ENCODE measurements at places on chromosomes 7 and 10.

DNA sequence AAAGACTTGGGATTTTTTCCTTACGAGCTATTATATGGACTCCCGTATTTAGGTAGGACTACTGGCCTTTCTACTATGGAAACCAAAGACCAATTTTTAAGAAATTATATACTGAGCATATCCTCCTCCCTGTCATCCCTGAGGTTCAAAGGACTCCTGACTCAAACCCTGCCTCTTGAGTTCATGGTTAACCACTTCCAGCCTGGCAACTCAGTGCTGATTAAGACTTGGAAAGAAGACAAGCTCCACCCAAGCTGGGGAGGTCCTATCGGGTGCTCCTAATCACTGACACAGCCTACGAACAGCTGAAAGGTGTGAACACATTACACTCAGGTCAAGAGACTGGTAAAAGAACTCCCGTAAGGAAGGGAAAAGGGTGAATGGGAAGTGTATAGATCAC is 66.8 kb downstream of the LYZL2 start:
- no peak for DNase-seq

- no peak for DNase-seq
These were observed 816.7 kb upstream of the PHF14 start for GRCh38 chr7:10156972-10157371.

GRCh38 chr7:13832346-13832745 is 157.1 kb downstream of the ETV1 start:
- peak; percentile 81 for DNase-seq

DNA sequence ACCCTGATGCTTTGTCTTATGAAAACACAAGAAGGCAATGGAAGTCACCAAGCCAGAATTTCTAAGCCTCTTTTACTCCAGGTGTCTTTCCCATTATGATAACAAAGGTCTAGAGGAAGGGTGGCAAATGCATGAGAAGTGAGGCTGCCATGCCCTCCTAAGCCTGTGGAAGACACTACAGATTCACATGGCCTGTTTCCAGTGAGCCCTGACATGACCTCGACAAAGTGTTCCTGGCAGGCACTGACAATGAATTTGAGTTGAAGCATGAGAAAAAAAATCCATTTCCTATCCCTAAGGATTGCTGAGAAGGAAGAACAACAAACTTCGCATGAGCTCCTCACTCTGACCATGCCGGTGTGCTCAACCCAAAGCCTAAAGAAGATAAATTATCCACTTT is 268.0 kb downstream of the HTR7 start:
- DNase-seq = peak; percentile 42

GRCh38 chr10:7159517-7159916 is 251.3 kb downstream of the SFMBT2 start:
- no peak for DNase-seq

- no peak for DNase-seq
These were observed 11.9 kb downstream of the TWIST1 start for GRCh38 chr7:19105546-19105945.

DNA sequence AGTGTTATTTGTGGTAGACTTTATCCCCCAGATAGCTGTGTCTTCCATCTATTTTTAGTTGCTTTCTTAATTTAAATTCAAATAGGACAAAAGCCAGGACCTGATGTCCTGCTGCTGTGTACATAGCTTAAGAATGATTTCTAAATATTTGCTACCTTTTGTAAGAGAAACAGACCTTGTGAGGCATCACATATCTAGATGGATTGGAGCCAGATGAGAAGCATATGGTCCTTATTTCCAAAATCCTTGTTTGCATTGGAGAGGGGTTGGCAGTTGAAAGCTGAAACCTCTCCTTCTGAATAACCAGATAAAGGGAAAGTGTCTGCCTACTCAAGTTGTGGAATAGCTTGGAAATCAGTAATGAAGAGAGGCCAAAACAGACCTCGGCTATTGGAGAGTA is 50.7 kb upstream of the AMPH start:
- DNase-seq = no peak

DNA sequence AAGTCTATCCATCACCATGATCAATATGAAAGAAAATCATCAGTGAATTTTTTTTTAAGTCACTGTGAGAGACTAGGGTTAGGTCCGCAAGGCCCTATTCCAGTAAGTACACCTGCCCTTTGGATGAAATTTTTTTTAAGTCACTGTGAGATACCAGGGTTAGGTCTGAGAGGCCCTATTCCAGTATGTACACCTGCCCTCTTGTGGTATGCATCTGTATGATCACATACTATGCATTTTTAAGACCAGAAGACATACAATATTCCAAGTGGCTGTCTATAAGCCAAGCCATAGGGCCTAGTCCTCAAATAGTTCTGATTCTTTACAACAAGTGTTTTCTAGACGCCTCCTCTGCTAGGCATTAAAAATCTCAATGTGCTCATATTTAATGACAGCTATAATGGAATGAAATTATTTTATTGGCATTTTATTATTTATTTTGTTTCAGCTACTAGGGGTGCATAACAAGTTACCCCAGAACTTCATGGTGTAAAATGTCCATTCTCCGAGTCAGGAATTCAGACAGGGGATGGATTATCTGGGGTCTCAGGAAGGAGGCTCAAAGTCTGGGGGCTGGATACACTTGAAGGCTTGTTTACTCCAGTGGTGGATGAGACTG is 53.1 kb downstream of the TEX36 start:
- peak; percentile 31 for DNase-seq

DNA sequence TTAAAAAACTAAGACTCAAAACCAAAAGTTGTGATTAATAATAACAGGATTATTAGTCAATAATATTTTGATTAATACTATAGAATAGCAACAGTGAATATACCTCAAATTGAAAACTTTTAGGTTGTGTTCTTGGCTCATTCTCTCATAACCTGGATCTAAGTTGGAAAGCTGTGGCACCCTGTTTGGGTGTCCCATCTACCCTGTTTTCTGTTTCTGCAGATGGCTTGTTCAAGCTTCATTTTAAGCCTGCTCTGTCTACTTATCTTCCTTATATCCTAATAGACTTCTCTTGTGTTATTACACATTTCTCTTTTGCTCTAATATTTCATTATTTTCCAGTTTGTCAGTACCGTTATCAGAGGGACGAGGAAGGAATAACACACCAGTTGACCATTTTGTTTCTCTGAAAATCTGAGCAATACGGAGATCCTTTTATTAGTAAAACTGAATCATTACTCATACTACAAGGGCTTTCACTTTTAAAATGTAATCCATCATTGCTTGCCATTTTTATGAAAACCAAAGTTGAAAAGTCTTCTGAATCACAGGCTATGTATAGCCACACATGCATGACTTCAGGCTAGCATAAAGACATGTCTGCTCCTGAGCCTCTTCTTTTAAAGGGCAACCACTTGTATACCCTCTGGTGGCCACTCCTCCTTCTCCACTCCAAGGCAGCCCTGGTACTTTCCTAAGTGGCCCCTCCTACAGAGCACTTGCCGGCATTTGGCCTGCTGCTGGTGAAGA is 22.3 kb downstream of the COX15 start:
- DNase-seq = peak; percentile 43

DNA sequence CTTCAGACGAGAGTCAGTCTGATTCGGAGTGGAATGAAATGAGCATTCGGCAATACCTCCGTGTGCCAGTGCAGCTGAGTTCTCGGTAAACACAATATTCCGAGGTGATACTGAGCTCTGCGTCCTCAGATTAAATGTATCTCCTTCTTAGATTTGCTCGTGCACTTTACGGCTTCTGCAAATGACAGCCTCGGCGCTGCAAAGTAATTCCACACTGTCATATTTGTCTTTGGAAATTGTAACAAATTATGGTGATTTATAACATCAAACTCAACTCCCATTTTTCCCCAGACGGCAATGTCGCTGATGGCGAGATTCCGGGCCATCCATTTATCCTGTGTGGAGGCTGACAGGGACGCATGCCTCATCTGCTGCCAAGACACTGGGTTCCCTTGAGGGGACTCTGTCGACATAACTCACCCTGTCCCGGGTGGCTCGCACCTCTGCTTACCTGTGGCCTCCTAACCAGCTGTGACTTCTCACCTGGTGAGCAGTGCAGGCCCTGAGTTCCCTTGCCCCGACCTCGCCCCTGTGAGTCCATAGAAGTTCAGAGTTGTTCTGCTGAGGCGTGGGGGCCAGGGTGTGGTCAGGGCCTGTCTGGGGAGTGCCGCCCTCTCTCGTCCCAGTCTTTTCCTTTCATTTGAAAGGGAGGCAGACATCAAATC is 201.9 kb downstream of the ADARB2 start:
- no peak for DNase-seq

DNA sequence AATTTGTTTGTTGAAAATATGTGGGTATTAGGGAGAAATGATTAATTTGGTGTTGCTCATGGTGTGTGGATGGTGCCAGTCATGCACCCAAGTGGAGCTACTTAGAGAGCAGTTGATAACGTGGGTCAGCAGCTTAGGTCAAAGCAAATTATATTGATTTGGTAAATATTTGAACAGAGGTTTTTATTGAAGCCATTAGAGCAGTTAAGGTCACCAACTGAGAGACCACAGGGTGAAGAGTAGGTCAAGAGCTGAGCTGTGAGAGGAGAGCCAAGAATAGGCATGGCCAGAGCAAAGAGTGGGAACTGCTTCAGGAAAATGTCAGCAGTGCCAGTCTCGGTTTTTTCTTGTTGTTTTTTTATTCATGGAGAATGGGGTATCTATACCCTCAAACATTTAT is 97.9 kb downstream of the TMEM168 start:
- DNase-seq = no peak

- no peak for DNase-seq
These were observed 537.9 kb downstream of the PLXDC2 start for GRCh38 chr10:20354166-20354565.

- no peak for DNase-seq
These were observed 898.2 kb downstream of the CCSER2 start for GRCh38 chr10:85226596-85226995.

DNA sequence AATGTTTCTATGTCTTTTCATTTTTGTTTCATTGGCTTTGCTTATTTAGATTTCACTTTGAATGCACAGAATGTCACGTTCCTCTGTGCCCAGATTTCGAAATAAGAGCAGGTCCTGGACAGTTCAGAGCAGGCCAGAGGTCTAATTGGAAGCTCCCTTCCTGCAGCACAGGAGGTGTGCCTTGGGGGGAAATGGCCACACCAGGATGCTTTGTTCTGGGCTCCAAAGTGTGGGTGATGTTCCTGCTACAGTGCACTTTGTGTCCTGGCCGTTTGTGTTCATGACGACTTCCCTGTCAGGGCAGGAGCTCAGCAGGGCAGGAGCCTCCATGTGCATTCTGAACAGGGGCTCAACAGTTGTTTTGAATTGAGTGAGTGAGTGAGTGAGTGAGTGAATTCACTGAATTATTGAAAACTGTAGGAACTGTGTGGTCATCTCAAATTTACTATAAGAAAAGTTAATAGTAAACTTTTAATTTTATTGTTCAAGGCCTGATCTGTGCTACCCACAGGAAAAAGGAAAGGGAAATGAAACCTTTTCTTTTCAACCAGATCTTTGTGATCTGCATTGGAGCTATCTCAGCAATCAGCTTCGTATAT is 109.5 kb upstream of the GJD4 start:
- DNase-seq = no peak

- DNase-seq = no peak
These were observed 12.5 kb downstream of the PURB start for GRCh38 chr7:44872787-44873186.

GRCh38 chr7:40403703-40404476 is 269.1 kb downstream of the SUGCT start:
- DNase-seq = no peak

- peak; percentile 24 for DNase-seq
These were observed 1.2 kb upstream of the PLXNA4 start for GRCh38 chr7:132577206-132578049.

- no peak for DNase-seq
These were observed 874 bp upstream of the RBP3 start for GRCh38 chr10:47347303-47347675.

DNA sequence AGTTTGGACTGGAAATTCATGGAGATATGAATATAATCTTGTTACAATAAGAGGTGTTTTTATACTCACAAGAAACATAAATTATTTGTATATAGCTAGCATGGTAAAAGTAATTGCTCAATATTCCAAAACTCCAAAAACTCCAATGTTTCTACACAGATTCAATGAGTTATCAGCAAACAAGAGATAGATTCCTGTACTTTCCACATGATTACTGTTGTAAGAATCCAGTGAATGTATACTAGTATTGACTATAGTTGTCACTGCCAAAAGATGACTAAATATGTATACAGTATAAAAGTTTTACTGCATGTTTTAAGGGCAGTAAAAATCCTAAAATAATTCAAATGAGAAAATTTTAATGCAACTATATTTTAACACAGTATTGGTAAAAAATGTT is 10.7 kb downstream of the ATOH7 start:
- DNase-seq = no peak

GRCh38 chr10:113129117-113129516 is 179.1 kb downstream of the TCF7L2 start:
- DNase-seq = no peak

DNA sequence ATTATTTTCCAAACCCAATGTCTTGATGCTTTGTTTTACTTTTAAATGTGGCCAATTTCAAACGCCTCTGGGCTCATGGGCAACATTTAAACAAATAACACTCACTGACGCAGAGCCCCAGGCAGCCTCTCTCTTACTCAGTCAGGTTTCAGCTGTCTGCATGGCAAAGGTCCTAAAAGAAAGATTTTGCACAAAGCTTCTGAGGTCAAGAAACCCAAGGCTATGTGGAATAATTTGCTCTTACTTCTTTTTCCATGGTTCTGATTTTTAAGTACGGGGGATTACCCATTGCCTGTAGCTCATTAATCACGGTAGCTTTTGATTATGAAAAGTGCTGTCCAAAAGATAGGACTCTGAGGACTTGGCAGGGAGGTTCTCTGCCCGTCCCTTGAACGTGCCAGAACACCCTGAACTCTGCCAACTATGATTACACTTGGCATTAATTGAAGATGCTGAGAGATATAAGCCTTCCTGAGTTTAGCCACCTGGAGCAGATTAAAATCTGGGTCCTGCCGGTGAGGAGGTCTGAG is 14.1 kb upstream of the MSRB2 start:
- peak; percentile 19 for DNase-seq

GRCh38 chr10:114356751-114357514 is 47.4 kb downstream of the AFAP1L2 start:
- peak; percentile 85 for DNase-seq

DNA sequence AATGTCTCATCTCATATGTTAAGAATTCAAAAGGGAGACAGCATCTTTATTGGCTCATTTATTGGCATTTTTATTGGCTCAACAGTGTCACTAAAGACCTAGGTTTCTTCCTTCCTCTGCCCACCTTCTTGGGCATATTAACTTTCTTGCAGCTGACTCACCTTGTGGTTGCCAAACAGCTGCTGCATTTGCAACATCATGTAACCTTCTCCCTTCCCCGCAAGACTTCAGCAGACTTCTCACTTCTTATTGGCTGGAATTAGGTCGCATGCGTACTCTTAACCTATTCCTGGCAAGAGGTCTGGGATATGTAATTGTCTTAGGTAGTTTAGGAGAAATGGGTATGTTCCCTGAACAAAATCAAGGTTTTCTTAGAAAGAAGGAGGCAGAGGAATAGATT is 263.2 kb downstream of the POU6F2 start:
- DNase-seq = no peak

- DNase-seq = peak; percentile 5
These were observed 110.3 kb downstream of the RNF133 start for GRCh38 chr7:122588621-122589020.
